Lower leg skin (tissue), 4 donors: ENCODE measurements at places on chromosomes 11 and 22. TPM values are rescaled to one million over a fixed set of nuclear protein-coding genes. Genes with fewer than 3 reads are reported as not detected.

- no peak for DNase-seq
These were observed 775.6 kb downstream of the BRD1 start for GRCh38 chr22:49052023-49052538.

DNA sequence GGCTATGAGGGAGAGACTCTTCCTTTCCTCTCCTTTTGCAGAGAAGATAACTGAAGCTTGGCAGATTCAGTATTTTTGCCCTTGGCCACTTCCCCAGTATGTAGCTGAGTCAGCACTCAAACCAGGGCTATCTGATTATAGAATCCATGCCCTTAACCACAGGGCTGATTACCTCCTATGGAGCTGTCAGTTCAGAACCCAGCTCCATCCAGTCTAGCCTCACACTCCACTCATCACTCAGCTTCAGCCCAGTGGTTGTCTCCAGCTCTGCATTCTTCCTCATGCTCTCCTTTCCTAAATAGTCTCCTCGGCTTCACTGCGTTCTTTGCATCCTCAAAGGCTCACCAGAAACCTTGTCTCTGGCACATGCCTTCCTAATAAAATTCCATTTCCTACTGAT is 151.6 kb upstream of the BLID start:
- no peak for DNase-seq

- DNase-seq: no peak
These were observed 157.9 kb downstream of the NCAM1 start for GRCh38 chr11:113119074-113119473.

- no peak for DNase-seq
These were observed 890 bp upstream of the GLYATL1 start for GRCh38 chr11:58938398-58938797.

DNA sequence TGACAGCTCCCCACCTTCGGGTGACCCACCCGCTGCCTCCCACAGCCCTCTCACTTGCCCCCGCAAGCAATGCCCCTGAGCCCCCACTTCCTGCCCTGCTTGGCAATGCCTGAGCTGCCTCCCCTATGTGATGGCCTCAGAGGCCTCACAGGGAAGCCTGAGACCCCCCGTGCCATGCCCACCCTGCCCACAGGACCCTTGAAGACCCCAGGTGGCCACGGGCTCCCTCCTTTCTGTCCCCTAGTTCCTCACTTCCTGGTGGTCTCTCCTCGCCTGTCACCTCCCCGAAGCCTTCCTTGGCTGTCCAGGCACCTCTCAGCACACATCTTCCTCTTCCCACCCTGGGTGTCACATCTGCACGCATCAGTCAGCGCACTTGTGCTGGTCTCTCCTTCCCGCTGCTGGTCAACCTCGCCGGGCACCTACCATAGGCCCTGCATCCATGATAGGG is 90.5 kb downstream of the BRD1 start:
- no peak for DNase-seq

DNA sequence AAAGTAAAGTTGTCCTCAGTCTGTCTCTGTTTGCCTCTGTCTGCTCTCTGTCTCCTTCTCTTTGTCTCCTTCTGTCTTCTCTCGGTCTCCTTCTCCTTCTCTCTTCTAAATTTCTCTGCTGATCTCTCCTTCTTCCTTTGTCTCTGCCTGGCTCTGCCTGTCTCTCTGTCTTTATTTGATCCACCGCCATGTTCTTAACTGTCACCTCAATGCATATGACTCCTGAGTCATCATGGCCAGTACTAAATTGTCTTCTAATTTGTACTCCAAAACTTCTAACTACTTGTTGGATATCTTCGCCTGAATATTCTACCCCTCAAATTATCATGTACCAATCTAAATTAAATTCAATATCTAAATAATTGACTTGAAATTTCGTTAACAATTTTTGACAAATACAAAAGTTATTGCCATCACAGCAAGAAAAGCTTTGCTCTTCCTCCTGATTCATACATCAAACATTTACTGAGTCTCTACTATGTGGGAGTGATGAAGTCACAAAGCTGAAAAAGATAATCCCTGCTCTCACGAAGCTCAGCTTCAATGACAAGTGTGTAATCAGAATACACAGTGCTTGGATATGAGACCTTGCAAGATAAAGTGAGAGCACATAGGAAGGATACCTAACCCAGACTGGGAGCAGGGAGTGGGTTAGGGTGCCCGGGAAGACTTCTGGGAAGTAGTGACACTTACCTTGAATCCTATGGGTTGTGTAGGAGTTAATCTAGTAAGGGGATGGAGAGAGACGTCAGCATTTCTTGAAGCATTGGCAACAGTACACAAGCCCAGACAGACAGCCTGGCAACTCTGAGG is 193.0 kb downstream of the MAML2 start:
- no peak for DNase-seq

DNA sequence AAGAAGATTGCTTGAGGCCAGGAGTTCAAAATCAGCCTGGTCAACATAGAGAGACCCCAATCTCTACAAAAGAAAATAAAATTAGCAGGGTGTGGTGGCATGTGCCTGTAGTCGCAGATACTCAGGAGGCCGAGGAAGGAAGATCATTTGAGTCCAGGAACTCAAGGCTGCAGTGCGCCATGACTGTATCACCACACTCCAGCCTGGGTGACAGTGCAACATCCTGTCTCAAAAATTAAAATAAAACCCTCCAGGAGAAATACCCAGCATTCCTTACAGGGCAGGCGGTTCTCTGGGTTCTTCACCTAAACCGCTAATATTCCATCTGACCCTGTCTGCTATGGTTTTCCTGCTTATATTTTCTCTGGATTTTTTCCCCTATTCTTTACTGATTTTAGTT is 13.5 kb downstream of the TCF20 start:
- no peak for DNase-seq

- DNase-seq: no peak
These were observed 17.9 kb downstream of the MICAL2 start for GRCh38 chr11:12128301-12128751.

- no peak for DNase-seq
These were observed 10.3 kb upstream of the IGSF9B start for GRCh38 chr11:133966921-133967598.

DNA sequence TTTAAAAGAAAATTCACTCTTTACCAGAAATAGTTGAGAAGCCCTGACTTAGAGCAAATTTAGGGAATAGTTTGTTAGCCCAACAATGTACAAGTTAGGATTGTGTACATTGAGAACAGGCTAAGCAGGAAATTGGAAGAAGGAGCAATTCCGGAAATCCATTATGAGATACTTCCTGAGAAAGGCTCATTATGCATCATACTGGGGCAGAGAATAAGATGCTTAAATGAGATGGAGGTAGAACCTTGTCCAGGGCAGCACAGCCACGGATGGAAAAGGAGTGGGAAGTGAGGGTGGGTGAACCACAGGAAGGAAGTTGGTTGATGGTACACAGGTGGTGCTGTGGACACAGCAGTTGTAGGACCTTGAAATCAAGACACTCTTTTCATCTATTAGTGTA is 180.2 kb downstream of the PGR start:
- no peak for DNase-seq

DNA sequence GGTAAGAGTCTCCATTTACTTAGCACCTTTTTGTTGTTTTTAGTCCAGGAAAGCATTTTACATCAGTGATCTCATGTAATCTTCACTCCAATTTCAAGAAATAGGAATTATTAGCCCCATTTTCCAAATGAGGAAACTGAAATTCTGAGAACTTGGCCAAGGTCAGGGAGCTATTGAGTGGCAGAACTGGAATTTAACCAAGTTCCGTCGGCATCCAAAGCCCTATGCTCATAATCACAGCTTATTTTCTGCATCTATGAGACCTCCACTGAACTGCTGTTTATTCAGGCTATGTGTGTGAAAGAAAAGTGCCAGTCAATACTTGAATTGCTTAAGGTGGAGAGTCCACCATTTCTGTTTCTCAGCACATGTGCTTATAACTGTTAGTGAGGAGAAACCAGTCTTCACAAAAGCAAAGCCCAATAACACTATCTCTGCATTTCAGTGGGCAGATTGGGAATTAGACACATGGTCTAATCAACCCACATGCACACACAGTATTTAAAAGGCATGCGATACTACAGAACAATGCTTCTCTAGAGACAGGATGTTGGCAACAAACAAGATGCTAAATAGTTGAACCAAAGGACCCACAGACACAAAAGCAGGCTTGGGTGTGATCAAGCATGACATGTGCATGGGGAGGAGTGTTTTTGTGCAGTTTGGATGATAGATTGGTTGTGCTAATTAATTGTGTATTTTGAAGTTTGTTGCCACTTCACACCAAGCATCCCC is 780.6 kb downstream of the OPCML start:
- DNase-seq: no peak

DNA sequence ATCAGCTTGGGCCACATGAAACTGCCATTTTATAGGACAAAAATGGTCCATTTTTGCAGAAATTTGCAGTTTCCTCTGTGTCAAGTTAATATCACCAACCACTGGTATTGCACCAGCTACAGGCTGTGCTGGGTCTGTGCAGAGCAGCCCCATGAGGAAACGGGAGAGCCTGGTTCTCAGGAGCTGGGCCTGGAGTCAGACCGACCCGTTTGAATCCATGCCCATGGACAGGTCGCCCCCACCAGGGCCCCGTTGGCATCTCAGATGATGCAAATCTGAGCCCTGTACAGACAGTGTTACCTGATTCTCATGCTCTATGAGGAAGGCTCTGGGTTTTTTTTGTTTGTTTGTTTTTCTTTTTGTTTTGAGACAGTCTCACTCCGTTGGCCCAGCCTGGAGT is 9.8 kb upstream of the SEC14L6 start:
- DNase-seq: no peak

DNA sequence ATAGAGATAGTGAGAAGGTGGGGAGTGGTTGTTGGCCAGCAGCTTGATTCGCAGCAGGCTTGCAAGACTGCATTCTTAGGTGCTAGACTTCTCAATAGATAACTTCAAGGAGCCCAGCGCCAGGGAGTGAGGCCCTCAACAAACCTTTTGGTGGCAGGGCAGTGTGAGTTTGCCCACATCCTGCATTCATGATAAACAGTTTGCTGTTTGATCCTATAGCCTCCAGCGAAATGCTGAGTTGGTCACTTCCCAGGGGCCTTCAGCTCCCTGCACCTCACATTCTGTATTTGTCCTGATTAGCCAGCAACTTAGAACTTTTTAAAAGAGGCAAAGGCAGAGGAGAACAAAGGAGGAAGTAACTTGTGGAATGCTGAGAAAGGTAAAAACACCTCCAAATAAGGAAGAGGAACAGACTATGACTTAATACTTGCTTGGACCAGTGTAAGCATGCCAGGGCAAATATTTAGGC is 25.1 kb downstream of the OR10A6 start:
- no peak for DNase-seq

DNA sequence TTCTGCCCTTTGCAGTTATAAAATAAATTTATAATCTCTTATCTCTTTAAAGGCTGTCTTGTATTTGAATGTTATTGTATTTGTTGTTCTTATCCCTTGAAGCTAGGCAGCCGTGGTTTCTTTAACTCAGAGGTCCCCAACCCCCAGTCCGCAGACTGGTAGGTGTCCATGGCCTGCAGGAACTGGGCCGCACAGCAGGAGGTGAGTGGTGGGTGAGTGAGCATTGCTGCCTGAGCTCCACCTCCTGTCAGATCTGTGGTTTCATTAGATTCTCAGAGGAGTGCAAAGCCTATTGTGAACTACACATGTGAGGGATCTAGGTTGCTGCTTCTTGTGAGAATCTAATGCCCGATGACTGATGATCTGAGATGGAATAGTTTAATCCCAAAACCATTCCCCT is 380.0 kb upstream of the CCDC90B start:
- DNase-seq: no peak

GRCh38 chr11:46264030-46264429 is 13.4 kb upstream of the CREB3L1 start:
- no peak for DNase-seq

DNA sequence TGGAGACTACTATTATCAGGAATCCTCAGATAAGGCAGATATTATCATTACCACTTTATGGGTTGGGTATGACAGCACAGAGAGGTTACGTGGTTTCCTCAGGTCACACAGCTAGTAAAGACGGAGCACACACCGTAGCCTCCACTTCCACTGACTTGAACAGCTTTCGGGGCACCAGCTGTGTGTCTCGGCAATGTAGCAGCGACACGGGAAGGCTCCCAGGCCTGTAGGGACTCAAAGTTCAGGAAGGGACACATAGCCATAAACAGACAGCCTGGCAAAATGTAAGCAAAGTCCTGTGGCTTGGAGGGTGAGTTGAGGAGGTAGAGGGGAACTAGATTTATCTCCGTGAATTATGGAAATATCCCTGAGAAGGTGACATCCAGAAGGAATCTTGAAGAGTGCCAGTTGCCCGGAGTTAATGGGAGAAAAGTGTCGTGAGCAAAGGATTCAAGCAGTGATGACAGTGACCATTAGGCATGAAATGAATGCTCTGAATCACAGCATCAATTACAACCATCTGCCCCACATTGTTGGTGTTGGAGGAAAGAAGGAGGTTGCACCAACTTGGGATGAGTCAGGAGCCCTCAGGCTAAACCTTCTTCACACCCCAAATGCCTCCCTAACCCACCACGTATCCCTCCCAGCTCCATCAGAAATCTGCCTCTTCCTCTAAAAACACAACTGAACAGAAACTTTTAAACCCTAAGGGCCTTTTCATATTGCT is 106.7 kb upstream of the ASPHD2 start:
- DNase-seq: peak; percentile 14

GRCh38 chr22:44393066-44393465 is 80.3 kb upstream of the SHISAL1 start:
- DNase-seq: peak; percentile 82

DNA sequence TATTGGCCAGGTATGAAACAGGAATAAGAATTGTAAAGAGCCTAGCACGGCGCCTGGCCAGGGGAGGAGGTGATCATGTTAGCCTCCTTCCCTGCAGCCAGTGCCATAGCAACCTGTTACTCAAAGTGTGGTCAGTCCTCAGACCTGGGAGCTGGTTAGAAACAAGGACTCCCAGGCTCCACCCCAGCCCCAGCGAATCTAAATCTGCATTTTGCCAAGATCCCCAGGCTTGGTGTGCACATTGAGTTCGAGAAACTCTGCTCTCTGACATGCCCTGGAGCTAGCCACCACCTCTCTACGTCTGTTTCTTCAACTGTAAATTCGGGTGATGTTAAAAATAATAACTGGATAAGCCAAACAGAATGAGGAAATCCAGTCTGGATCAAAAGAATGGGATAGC is 56.1 kb upstream of the ALX4 start:
- DNase-seq: no peak

DNA sequence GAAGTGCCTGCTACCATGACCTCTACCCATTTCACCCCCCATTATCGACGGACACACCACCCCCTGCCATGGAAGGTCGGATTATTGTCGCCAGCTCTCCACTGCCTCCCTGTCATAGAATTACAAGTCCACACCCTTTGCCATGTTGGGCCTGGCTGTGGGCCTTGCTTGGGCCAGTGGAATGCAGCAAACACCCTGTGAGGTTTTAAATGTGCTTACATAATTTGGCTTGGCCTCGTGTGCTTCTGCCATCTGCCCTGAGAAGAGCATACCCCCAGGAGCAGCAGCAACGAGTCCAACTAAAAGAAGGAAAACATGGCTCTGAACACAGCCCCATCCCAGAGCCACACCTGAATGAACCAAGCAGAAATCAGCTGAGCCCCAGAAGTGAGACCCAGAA is 94.1 kb upstream of the PRDM11 start:
- DNase-seq: no peak

The NRXN2 gene
- 7.0 TPM for total RNA-seq

The SMIM35 gene
- not detected for total RNA-seq

The CCND1 gene
- total RNA-seq: 370 TPM

The MMP10 gene
- total RNA-seq: not detected

The F2 gene
- not detected for total RNA-seq

The IL18 gene
- total RNA-seq: 300 TPM

The ATXN10 gene
- 59.2 TPM for total RNA-seq

The OR2AT4 gene
- not detected for total RNA-seq

The YPEL1 gene
- 2.5 TPM for total RNA-seq

The FOLR3 gene
- total RNA-seq: not detected

The MRPL21 gene
- 34.0 TPM for total RNA-seq

The ZNF280A gene
- total RNA-seq: not detected

The CD3G gene
- total RNA-seq: 0.12 TPM
